T-helper 1 cell (primary cell): ENCODE measurements at places on chromosomes 7 and 10.

GRCh38 chr10:52453501-52453900 is 139.4 kb downstream of the DKK1 start:
- no peak for DNase-seq

- DNase-seq, result no peak
Observed at GRCh38 chr10:89055159-89055558, 64.6 kb downstream of the FAS start.

DNA sequence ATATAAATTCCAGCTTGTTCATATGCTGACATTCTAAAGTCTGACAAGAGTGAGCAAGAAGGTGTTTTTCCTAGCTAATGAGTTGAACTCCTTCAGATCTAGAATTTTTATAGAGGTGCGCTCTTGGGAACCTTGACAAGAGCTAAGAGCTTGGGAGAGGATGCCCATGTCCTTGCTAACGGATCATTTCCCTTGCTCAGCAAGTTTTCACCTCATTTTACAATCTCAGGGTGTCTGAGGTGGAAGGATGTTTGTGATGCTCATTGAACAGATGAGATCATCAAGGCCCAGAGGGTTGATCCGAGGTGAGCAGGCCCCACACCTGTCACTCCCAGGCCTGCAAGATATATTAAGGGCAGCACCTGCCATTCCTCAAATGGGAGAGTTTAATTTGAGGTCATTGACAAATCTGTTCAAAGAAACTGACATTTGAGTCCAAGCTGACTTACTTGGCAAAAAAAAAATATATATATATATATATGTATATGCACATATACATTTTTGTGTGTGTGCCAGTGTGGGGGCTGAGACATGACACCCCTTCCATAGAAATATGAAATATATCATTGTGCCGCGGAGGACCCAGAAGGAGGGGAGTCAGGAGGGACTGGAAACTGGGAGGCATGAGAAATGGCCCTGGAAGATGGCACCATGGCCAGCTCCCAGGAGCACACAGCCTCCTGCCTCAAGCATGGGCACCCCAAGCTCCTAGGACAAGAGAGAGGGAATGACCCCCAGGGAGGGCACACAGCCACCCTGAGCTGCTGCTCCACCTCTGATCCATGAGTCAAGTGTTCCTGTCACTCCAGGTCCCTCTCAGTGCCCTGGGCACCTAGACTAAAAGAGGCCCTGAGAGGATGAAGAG is 17.3 kb upstream of the TMEM72 start:
- DNase-seq, result no peak

DNA sequence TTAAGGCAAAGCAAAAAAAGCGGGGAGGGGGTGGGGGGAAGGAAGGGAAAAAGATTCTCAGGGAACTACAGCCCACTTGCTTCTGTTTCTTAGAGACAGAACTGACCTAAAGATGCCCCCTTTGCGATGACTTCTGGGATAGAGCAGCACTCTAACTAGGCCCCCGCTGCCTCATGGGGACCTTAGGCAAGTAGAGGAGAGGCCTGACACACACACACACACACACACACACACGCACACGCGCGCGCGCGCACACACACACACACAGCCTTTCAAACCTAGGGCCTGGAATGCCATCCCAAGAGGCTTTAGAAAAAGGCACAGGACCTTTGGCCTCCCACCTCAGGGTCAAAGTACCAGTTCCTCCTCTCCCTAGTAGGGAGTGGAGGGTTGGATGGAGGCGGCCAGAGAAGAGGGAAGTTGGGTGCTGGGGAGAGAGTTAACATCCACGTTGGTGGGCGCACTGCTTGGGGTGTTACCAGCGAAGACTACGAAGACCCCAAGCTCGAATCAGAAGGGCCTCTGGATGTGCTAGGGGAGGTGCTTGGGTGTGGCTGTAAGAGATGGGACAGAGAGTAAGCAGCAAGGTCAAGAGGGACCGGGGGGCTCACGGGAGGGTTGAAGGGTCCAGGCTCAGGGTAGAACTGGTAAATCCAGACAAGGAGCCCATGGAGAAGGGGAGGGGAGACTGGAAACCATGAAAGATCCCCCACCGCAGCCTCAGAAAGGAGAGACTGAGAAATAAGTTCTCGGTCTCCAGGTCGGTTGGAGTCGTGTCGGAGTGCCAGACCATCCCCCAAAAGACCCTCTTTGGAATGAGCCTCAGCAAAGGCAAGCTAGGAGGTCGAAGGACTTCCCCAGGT is 1.2 kb upstream of the COL1A2 start:
- no peak for DNase-seq

DNA sequence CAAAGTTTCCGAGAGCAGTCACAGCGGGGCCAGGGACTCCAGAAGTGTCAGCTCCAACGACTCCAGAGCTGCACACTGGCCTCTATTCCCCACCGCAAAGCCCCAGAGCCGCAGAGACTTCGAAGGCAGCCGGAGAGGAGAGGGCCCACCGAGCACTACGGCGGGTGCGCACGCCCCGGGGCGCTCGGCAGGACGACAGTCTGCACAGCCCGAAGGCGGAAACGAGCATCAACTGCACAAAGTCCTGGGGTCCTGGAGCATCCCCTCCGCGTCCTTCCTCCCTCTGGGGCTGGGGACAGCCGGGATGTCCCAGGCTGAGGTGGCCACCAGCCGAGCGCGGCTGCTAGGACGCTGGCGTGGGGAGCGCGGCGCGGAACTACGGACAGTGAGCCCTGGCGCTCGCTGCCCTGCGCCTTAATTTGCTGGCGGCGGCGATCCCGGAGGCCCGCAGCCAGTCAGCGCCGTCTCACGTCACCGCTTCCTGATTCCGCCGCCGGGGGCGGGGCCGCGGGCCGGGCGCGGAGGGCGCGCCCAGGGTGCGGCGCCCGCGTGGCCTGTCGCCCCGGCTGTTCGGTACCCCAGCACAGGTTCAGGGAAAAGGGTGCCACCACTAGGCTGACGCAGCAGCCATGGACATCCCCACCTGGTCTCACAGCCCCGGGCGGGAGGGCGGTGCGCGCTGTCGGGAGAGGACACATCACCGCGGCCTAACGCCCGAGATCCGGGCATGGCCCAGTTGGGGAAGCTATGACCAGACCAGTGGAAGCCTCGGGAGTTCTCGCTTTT is at the start of gene TBX20:
TBX20 (minus strand) TSS at position 391 of the 786 bp plus-strand sequence. CDS start 480 bp downstream, outside the sequence.
- DNase-seq, result no peak

GRCh38 chr7:12296051-12296570 is 85.0 kb downstream of the TMEM106B start:
- DNase-seq, result no peak

DNA sequence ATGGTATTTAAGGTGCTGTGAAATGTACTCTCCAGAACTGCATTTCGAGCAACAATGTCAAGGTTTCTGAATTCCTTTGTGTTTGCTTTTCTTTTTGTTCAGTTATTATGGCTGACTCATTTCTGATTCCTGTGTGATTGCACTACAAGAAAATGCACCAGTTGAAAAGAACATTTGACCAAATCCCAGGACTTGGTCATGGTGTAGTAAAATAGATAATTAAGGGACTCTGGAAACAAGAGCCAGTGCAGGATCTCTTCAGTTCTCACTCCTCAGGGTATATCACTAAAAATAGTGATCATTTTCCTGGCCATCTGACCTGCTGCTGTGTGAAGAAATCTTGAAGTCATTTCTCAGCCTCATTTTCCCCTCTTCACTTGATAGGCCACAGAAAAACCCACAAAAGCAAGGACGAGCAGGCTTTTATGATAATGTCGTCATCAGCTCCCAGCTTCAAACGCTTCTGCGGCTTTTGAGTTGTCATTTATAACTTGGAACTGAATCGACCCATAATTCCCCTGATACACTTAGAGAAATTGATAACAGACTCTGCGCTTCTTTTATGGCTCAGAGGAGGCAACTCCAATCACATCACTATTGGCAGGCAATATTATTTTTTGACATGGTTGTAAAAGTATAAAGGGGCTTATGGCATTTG is 274.7 kb downstream of the HDAC9 start:
- DNase-seq, result no peak

- no peak for DNase-seq
Observed at GRCh38 chr7:137925091-137925490, 76.8 kb downstream of the CREB3L2 start.

DNA sequence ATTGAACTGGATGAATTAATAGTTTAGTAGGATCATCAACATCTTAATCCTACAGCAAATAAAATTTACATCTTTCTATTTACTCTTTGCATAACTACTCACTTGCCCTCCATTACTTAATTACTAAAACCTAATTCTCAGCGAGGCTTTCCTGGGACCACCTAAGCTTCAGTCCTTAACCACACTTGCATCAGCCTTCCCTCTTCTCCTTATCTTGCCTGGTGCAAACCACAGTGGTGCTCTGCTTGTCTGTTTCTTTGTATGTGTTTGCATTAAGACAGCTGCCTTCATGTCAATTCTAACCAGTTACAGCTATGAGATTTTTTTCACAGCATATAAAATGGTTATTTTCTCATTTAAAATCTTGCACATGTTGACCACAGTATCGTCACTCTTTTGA is 72.6 kb upstream of the ZNF92 start:
- DNase-seq, result no peak

DNA sequence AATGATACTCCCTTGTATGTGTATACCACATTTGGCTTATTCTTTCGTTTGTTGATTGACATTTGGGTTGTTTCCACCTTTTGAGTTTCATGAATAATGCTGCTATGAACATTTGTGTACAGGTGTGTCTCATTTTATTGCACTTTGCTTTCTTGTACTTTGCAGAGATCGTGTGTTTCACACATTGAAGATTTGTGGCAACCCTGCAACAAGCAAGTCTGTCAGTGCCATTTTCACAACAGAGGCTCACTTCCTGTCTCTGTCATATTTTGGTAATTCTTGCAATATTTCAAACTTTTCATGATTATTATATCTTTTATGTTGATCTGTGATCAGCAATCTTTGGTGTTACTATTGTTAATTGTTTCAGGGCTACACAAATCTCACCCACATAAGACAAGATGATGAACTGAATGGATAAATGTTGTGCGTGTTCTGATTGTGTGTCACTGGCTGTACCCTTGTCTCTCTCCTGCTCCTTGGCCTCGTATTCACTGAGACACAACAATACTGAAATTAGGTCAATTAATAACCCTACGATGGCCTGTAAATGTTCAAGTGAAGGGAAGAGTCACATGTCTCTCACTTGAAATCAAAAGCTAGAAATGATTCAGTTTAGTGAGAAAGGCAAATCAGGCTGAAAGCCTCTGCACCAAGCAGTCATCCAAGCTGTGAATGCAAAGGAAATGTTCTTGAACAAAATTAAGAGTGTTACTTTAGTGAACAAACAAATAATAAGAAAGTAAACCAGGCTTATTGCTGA is 133.6 kb upstream of the JCAD start:
- no peak for DNase-seq

- DNase-seq, result no peak
Observed at GRCh38 chr10:6204341-6205191, 1.8 kb downstream of the PFKFB3 start.

DNA sequence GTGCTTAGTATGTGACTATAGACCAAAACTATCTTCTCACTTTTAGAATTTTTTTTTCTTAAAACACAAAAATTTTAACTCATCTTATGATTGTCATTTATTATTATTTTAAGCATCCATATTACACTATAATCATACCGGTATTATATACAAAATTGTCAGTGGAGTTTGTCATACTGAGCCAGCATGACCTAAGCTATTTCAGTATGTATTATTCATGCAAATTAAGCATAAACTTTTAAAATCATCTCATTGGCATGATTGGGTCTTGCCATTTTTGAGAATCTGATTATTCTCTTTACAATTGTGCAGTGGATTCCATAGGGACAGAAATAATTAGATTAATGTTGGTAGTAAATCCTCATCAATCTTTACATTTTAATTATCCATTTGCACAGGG is 46.2 kb upstream of the STMP1 start:
- no peak for DNase-seq

DNA sequence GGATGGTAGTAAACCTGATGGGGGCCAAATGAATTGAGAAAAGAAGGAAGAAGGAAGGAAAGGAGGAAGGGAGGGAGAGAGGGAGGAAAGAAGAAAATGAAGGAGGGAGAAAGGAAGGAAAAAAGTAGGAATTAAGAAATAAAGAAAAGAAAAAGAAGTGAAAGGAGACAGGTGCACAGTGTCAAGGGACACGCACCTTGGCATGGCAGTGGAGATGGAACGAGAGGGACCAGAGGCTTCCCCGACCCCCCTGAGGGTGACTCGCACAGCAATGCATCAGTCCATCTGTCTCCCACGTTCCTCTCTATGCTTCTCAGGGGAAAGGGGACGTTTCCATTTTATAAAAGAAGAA is 199.6 kb downstream of the CXCL12 start:
- no peak for DNase-seq

DNA sequence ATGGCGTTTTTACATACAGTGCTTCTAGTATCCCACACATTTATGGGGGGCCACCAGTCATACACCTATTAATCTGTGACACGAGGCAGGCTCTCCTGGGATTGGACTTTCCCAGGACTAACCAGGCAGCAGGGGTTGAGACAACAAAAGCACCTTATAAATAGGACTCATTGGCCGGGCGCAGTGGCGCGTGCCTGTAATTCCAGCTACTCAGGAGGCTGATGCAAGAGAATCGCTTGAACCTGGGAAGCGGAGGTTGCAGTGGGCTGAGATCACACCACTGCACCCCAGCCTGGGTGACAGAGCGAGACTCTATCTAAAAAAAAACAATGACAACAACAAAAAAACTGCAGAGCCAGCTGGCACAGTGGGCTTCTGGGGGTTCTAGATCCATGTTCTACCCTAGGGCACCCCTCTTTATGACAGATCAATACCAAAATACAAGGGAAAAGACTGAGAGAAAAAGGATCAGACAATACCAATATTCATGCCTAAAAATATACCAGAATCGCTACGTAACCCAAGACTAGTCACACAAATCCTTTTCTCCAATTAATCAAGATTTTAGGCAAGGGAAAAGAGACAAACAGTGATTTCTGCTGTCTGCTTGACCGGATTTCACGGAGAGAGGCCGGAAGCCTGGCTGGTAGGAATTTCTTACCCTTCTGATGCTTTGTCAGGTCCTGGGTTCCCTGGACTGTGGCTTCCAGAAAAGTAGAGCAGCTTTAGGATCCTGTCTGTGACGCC is 98.4 kb upstream of the CCNY start:
- DNase-seq, result no peak

DNA sequence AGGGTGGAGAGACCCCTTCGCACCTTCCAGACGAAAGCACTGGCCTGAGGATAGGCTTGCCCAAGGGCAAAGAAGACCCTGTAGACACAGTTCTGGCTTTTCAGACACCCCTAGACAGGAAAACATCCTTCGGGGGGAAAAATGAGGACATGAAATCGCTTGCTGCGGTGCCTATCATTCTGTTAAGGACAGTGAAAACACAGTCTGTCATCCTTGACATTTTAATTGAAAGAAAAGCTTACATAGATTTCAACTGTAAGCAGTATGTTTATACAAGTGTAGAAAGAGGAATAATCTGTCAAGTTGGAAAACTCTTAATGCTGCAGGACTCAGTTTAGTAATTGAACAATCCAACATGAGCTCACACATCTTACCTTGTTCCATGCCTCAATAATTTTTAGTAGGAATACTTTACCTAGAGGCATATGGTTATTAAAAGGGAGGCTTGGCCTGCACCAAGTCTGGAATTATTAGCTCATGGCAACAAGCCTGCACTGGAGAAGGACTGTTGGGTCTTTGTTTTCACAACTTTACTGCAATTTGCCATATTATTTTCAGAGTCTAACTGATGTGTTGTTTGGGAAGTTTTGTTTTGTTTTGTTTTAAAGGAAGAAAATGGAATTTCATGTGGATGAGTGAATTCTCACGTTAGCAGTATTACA is 243.5 kb downstream of the TRIL start:
- no peak for DNase-seq
